Pancreas (tissue), 10 donors: ENCODE measurements at places on chromosomes 1 and 21.

- DNase-seq = no peak
Measured at GRCh38 chr1:212926372-212926771, 24.0 kb upstream of the VASH2 start.

DNA sequence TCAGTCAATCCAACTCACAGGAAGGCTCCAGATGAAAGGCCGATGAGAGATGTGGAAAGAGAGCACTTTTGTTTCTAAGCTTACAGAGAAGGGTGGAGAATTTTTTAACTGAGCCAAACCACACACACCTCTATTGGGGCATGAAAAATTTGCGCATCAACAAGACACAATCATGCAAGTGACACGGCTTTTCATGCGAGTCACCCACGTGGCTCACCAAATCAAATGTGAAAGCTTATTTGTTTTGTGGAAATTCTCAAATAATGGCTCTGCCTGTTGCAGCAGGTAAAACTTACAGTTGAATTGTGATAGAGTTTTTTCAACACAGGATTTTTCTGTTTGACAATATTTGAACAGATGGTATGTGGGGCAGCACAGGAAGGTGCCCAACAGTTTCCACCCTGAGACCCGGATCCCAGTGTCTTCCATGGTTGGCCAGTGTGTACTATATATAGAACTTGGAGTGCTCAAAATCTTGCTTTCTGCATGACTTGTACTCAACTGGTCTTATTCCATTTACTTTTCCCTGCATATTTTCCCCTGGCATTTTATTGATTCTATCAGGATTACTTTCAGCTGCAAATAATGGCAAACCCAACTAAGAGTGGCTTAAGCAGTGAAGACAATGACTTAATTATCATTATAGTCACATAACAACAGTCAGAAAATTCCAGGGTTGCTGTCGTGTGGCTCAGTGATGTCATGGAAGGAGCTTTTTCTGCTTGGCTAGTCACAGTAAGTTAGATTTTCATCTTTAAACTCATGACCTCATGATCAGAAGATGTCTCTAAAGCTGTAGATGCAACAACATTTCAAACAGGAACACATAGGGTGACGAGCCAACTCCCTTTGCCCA lies 90.6 kb upstream of the SIM2 start:
- no peak for DNase-seq

DNA sequence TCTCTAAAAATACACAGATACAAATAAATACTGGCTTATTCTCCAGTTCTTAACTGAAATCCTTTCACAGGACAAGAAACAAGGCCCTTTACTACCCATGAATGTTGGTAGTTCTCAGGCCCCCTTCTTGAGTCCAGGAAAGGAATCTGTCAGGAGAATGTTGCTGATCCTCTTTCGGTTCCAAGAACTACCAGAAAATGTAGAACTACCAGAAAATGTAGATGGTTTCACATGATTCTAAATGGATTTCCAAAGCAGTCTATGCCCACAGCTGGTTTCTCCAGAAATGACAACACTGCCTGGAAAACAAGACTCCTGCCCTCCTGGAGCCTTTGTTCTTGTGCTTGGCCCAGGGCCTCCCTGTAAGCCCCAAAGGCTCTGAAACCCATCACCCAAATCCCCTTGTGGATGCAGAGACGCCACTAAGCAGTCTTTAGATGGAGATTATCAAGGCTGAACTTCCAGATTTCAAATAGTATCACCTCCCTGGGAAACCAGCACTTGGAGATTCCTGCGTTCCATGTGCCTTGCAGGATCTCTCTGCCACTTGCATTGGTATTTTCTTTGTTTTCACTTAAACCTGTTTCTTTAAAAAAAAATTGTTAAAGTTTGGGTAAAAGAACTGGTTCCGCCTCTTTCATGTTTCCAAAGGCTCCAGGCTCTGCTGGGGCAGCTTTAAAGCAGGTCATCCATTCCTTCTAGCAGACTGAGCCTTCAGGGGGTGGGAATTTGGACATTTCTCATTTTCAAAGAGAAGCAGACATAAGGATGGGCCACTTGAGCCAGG lies 53.4 kb downstream of the MAN1C1 start:
- no peak for DNase-seq

- DNase-seq = no peak
Measured at GRCh38 chr1:64845831-64846425, 101.1 kb downstream of the RAVER2 start.

- no peak for DNase-seq
Measured at GRCh38 chr21:33767236-33767635, 124.9 kb downstream of the ITSN1 start.

DNA sequence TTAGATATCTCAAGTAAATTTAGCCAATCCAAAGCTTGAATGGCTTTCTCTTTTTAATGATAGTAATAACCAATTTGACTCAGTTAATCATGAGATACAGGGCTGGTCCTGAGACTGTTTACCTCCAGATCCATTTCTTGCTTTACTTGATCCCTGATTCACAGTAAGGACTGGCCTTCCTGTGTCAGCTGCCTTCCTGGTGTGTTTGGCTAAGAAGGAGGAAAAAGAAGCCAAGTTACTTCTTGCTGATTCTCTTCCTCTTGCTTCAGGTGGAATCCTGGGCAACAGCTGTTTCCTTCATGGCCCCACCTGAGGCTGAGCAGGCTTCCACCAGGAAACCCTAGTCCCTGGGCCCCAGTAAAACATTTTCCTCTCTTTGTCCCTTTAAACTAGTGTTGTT lies 14.6 kb upstream of the RC3H1 start:
- DNase-seq = no peak

DNA sequence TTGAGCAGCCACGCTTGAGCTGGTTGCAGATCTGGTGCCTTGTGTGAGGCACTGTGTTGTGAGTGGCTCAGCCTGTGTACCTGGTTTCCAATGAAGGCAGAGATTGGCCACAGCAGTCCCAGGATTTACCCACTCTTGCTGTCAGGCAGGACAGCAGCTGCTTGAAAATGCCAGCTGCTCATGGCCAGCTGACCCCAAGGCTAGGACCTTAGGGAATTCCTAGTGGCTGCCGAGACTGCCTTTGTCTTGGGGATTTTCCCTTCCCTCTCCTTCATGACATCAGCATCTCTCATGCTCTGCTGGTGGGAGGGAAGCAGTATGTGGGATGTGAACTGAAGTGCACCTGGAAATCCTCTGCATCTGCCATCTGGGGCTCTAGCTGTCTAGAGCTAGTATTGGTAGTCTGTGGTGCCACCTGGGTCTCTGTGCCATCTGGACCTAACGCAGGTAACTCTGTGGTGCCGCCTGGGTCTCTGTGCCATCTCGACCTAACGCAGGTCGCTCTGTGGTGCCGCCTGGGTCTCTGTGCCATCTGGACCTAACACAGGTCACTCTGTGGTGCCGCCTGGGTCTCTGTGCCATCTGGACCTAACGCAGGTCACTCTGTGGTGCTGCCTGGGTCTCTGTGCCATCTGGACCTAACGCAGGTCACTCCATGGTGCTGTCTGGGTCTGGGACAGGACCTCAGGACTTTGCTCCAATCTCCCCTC lies 3.8 kb upstream of the LRRC47 start:
- no peak for DNase-seq

GRCh38 chr1:25724201-25724600 lies 75.8 kb upstream of the SELENON start:
- DNase-seq = no peak

- DNase-seq = no peak
Measured at GRCh38 chr1:91217911-91218310, 186.7 kb downstream of the HFM1 start.

- no peak for DNase-seq
Measured at GRCh38 chr1:75792091-75792490, 4.6 kb upstream of the MSH4 start.

DNA sequence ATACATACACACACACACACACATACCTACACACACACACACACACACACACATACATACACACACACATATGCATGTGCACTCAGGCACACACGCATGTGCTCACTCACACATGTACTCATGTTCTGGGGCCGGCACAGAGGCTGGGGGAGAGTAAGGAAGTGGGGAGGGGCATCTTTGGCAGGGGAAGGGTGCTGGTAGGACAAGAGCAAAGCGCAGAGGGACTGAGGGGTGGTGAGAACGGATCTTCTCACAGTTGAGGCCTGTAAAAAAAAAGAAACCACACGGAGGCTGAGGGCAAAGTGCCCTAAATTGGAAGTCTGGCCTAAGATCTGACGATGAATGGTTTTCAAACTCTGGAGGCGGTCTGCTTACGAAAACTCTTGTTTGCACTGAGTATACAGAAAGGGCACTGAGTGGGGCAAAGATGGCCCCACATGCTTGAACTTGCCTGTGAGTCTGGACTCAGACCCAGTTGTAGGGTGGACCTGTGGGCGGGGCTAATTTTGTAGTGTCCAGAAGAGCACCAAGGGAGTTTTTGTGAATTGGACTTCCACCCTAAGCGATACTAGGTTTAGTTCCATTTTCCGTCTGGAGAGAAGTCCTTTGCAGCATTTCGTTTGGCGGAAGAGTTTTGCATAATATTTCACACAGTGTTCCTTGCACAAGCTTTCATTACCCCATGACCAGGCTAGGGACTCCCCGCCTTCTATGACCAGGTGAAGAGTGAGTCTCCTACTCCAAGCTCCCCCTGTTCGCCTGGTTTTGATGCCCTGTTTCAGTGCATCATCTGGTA lies 79.3 kb upstream of the LYST start:
- DNase-seq = no peak

- no peak for DNase-seq
Measured at GRCh38 chr1:100397681-100398080, 45.4 kb downstream of the CDC14A start.

DNA sequence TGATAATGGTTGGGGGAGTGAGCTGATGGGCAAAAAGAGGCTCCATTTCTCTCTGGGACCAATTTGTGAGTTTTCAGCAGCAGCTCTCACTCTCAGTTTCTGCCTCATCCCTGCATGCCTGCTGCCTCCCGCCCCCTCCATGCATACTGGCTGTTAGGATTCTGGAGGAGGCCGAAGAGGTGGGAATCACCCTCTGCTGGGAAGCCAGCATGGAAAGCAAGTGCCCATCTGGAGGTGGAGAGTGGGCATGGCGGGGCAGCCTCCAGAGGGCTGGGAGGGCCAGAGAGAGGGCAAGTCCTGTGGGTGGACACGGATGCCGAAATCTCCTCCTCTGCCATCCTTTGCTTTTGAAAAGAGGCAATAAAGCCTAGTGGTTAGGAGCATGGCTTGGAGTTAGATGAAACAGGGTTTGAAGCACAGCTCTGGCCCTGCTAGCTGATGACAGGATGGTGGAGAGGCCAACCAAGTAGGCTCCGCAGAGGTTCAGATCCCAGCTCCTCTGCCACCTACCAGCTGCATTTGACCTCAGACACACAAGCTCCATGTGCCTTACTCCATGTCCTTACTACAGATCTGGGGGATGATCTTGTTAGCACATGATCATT lies 113.4 kb downstream of the GRIK3 start:
- DNase-seq = no peak

DNA sequence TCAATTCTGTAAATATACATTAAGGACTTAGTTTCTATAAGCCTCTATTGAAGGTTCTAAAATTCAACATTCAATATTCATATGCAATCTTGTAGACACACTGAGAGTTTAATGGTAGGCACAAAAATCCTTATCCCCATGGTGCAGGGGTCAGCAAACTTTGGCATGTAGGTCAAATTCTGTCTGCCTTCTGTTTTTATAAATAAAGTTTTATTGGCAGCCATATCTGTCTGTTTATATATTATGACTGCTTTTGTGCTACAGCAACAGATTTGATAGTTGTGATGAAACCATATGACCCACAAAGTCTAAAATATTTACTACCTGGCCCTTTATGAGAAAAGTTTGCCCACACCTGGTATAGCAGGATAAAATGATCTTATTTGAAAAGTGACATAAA lies 91.2 kb upstream of the PPIH start:
- no peak for DNase-seq

GRCh38 chr21:43953021-43953420 lies 59.1 kb upstream of the TRAPPC10 start:
- no peak for DNase-seq

DNA sequence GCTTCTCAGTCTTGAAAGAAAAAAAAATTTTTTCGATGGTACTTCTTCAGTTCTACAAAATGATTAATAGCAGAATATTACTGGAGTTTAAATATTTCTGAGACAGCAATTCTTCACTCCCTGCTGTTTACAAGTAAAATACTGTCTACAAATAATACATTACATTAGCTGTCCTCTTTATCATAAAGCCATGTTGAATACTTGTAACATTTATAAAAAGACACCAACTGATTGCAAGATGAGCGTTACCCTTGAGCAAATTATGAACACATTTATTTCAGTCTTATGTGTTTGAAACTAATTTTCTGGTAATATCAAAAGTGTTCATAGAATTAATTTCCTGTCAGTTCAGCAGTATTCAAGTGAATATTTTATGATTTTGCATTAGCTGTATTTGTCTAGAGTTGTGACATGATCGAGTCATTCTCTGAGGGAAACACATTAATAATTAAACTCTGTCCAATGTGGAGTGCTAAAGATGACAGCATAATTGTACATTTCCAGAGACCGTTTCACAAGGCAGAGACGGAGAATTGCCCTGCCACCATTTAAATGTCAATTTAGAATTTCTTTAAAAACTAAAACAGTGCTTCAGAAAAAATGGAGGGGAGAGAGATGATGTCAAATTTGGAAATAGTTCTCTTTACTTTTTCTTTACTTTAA lies 1359.0 kb upstream of the ADGRL4 start:
- no peak for DNase-seq

- DNase-seq = no peak
Measured at GRCh38 chr1:218926631-218927030, 247.0 kb upstream of the LYPLAL1 start.

DNA sequence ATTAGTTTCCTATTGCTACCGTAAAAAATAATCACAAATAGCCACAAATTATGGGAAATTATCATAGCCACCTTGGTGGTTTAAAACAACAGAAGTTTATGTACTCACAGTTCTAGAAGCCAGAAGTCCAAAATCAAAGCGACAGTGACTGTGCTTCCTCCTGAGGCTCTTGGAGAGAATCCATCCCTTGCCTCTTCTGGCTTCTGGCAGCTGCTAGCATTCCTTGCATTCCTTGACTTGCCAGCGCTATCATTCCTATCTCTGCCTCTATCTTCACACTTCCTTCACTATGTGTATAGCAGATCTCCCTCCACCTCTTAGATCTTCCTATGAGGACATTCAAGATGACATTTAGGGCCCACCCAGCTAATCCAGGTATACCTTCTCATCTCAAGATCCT lies 180.1 kb upstream of the USP25 start:
- no peak for DNase-seq

DNA sequence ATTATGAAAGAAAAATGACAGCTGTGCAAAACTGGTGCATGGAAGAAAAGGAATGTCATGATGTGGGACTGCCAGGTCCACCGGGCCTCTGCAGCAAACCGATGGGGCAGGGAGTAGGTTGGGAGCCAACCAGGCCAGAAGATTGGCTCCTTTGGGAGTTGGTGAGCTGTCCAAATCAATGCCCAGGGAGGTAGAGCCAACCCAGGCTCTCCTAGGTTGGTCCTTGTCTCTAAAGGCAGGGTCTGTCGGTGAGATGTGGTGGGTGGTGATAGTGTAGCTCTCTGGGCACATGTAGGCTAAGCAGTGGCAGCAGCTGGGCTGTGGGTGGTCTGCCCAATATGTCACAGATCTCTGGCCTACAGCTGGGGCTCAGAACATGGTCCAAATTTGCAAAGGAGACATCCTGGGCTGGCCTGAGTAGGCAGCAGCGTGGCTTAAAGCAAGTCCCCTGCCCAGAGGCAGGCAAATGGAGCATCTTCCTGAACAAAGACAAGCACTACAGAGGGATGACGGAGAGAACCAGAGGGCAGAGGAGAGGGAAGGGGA lies 61.2 kb upstream of the PRDX6 start:
- DNase-seq = no peak
